ENCODE measurements at places on chromosomes 4 and X.

DNA sequence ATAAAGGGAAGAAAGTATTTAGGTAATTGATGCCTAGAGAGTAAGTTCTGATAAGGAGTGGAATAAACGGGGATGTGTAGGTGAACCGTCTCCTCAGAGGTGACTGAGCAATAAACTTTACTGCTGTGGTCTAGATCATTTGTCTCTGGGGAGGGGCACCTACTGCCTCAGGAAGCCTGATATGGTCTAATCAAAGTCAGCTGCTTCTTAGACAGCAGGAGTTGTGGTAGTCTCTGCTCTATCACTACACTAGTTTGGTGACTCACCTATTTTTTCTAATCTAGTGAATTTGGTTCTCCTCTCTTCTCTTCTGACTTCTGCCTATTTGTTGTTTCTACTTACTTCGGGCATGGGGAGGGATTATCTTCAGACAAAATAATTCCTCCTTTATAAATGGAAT, 95.1 kb upstream of the STIM2 start:
- peak; percentile 35 for DNase-seq

DNA sequence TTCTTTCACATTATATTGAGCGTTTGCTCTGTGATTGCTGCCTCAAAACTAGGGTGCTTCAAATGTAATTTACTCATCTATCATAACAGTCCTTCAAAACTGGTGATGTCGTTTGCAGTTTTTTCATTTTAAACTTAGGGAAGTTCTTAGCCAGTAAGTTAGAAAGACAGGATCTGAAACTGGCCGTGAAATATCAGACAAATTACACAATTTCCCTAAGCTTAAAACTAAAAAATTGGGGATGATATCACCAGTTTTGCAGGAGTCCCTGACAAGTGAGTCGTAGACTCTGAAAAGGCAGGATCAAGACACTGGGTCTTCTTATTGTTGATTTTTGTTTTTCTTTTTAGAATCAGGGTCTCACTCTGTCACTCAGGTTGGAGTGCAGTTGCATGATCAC, 44.8 kb downstream of the MOB1B start:
- no peak for DNase-seq

DNA sequence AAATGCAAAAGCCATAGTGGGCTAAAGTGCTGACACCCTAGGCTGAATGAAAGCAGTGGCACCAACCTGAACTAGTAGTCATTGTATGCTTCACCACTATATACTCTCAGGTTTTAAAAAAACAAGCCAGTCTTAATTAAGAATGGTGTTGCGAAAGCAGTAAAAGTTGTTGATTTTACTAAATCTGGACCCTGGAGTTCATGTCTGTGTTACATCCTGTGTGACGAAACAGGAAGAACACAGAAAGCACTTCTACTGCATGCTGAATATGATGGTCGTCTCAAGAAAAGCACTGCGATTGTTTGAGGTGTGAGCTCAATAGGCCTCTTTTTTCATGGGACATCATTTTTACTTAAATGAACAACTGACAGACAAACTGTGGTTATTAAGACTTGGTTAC, 24.2 kb upstream of the GDPD2 start:
- no peak for DNase-seq

DNA sequence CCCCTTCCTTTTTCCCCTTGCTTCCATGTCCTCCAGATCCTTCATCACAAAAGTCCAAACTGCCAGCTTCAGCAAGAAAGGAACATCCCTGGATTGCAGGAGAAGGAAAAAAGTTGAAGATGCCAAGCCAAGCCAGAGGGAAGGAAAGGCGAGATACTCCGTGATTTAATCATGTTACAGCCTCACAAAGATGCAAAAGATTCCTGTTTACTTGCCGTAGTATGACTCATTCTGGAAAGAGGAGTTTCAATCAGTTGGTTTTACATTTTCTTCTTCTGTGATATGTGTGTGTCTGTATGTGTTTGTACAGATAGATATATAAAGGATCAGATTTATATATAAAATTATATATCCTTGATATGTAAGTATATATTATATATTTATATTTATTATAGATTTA, 69.3 kb downstream of the BTC start:
- DNase-seq, result no peak

DNA sequence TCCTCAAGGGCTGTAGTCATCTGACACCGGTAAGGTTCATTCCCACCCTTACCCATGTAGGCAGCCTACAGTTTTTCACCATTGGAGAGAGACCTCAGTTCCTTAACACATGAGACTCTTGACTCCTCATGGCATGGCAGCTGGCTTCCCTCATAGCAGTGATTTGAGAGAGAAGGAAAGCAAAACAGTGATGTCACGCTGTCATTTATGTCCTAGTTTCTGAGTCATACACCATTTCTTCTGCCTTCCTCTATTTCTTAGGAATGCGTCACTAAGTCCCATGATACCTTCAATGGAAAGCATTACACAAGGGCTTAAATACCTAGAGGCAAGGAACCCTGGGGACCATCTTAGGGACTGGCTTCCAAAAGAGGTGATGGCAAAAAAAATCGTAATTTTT, 226.1 kb downstream of the SPCS3 start:
- DNase-seq, result peak; percentile 55

GRCh38 chr4:119655111-119655837, 26.7 kb upstream of the PDE5A start:
- DNase-seq, result no peak

DNA sequence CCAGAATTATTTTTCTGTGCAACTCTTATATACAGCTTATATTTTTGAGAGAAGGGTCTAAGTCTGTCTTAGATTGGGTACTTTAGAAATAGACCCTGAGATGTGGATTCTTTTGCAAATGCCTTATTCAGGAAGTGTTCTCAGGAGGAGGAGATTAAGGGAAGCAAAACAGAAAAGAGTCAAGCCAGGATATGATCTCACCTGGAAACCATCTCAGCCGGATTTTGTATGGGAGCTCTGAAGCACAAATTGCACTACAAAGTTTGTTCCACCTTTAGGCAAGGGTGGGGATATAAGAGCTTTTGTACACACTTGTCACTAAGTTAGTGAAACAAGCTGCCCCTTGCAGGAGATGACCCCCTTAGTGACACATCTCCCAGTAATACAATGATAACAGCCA, 121.2 kb upstream of the GRPR start:
- peak; percentile 80 for DNase-seq

DNA sequence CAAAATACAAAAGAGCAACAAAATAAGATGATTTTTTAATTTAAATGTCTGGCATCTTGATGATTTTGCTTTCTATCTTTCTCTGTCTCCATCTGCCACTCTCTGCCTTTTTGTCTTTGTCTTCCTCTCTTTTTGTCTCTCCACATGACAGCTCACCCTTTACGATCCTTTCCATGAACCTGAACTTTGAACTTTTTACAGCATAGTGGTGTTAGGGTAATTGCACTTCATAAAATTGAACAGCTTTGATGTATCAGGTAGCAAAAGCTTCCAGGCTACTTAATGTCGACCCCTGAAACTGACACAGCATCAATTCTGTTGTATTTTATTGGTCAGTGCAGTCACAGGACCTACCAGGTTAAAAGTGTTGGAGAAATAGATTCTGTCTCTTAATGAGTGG, 1517.0 kb downstream of the ADGRL3 start:
- DNase-seq, result no peak

DNA sequence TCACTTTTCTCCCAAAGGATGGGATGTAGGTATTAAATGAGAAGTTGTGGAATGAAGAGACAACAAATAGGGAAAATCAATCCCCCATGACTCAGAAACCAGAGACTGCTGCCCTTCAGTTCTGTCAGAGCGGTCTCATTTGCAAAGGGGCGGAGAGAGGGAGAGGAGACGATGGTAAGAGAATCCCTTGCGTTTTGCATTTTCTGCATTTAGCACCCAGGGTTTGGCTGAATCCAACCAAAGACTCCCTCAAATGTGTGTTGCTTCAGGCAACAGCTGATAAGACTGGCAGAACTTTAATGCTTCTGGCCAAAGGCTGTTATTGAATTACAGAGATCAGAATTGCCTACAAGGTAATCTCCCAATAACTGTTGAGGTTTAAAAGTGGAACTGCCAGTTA, 230.2 kb downstream of the EVC2 start:
- DNase-seq, result no peak

DNA sequence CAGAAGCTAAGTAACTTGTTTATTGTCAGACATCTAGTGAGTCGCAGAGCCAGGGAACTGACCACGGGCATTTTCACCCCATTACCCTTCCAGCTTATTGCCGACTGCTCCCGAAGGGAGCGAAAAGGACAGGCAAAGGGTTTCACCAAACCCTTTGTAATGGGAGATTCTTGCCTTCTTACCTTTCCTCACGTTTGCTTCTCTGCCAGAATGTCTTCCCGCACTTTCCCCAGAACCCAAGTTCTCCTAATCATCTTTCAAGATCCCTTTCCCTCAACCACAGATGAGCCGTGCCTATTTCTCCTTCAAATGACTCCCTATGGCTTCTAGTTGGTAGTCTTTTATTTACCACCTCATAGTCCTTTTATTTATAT, 520 bp upstream of the SRP72 start:
- no peak for DNase-seq

- peak; percentile 80 for DNase-seq
These were observed 110.5 kb upstream of the ENPP6 start for GRCh38 chr4:184328022-184328736.

- DNase-seq, result no peak
These were observed 197.2 kb downstream of the NR3C2 start for GRCh38 chr4:148245015-148245414.

DNA sequence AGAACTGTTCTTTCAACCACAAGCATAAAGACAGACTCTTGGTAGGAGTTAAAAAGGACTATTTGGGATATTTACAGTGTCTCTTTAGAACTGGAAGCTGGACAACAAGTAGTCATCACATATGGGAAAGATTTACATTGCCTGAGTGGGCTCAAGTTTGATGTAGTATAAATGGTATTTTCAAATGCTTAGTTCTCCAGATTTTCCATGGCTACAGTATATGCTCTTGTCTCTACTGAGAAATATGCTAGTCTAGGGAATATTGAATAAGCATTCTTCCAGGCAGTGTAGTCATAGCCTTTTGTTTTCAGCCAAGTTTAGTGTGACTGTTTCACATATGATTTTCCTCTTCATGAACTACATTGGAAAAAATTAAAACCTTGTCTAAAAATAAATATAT, 315.6 kb downstream of the ARHGAP24 start:
- DNase-seq, result no peak

DNA sequence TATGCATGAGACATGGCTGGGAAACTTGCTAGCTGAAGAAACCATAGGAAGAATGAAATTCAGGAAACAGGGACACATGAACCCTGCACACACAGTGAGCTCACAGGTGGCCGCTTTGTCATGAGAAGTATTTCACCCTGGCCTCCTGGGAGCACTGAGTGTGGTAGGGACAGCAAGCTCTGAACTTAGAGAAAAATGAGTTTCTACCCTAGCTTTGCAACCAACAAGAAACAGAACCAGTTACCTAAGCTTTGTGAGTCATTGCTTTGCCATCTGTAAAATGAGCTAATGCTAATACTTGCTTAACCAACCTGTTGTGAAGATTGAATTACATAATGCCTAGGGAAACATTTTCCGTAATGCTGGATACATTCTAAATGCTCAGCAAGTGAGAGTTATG, 206.6 kb upstream of the HS3ST1 start:
- DNase-seq, result peak; percentile 99

GRCh38 chrX:24335871-24336270, 22.0 kb upstream of the SUPT20HL2 start:
- no peak for DNase-seq

DNA sequence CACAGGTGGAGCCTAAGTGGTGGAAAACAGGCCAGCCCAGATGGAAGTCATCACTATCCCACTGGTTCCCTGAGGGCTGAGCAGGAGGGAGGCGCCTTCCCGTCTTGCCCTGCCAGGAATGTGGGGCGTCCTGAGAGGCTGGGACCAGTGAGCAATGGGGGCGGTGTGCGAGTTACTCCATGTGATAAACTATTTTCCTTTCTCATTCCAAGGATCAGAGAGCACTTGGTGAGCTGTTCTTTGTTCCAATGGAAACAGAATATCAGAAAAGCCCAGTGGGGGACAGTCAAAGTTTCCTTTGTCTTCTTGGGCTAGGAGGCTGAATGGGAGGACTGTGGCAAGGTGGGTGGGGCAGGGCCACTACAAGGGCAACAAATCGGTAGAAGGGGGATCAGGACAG, 86.2 kb downstream of the NHSL2 start:
- no peak for DNase-seq

DNA sequence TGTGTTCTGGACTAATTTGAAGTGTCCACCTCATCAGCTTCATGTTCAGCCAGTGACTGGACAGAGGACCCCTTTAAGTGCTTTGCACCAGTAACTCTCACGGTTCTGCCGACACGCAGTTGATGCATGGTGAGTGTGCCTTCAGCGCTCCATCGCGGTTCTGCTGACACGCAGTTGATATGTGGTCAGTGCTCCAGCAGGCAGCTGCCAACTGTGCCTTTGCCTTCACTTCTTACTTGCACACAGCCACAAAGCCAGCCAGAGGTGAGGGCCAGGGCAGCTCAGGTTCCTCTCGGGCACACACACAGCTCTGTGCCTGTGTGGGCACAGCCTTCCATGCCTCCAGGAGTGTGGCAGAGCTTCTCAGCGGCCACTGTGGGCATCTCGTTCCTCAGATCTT, 12.4 kb downstream of the NKX1-1 start:
- DNase-seq, result no peak

- DNase-seq, result peak; percentile 56
These were observed 68.0 kb upstream of the ATXN3L start for GRCh38 chrX:13387666-13388494.

- DNase-seq, result peak; percentile 90
These were observed 42.3 kb upstream of the FAT1 start for GRCh38 chr4:186765673-186766546.

- no peak for DNase-seq
These were observed 374.4 kb upstream of the NWD2 start for GRCh38 chr4:36870121-36870520.

- peak; percentile 77 for DNase-seq
These were observed 8.9 kb downstream of the FHIP1A start for GRCh38 chr4:151417766-151418376.

GRCh38 chrX:63686878-63687714, 97.9 kb downstream of the ARHGEF9 start:
- DNase-seq, result peak; percentile 53

DNA sequence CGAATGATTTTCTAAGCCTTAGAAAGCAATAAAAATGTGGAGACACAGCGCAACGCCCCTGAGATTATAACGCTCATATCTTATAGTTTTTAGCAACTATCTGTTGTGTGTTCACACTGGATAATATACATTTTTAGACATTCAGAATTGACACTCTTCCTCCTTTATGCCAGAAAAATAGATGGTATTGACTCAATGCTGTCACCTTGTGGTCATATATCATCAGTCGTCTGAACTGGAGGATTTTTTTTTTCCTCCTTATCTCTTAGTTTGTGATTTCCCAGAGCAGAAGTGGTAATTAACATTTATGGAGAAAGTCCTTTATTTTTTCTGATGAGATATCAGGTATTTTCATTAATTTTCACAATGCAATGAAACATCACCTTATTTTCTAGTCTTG, 759.6 kb downstream of the RAB28 start:
- peak; percentile 9 for DNase-seq

GRCh38 chrX:111597967-111598366, 83.0 kb upstream of the ALG13 start:
- no peak for DNase-seq

GRCh38 chrX:137748827-137749226, 182.9 kb downstream of the ZIC3 start:
- DNase-seq, result no peak
